ENCODE measurements at places on chromosomes 4 and X.
A peak's percentile ranks its signal among the peaks of the same experiment; 100 is the strongest.

DNA sequence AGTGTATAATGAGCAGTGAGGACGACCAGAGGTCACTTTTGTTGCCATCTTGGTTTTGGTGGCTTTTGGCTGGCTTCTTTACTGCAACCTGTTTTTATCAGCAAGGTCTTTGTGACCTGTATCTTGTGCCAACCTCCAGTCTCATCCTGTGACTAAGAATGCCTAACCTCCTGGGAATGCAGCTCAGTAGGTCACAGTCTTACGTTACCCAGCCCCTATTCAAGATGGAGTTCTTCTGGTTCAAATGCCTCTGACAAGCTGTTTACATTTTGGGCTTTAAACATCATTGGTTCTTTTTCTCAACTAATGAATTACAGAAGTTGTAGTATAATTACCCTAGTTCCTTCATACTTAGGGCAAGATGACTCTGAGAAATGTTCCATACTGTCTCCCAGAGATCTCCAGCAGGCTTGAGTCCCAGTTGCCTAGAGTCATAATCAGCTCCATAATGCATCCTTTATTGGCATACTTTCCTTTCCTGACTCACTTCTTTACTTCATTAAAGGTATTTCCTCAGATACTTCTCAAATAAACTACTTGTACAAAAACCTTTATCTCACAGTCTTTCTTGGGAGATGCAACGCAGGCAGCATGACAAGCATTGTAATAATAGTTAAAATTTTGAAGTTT, 136.5 kb downstream of the KDM6A start:
- peaks cover 5% of the 10 kb centered on the region for H3K4me1 ChIP-seq
- no peak overlapping the region for H3K4me3 ChIP-seq

DNA sequence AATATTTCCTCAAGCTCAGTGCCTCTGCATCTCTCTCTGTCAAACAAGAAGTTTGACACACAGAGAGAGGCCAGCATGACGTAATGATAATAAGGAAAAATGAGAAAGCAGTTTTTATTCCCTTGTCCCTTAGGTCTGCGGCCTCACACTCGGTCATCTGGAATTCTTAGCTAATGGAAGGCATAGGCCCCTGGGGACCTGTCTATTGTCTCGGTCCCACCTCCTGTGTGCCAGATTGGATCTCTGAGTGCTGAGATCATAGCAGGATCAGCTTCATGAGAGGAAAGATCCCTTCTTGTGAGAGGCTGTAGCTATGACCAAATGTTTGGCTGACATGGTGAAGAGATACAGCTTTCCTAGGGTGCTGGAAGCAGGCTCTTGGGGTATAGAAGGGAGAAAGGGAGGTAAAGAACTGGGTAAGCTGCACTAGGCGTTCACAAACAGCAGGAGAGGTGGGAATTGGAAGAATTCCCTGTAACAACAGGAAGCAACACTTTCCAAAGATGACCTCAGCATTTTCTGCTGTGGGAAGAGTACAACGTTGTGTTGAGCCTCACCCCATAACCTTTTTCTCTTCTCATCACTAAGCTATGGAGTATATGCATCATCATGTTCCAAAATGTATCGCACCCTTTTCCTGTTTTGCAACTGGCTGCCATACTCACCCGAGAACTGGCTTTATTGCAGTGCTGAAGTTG, 20.2 kb downstream of the TMEM31 start:
- H3K27ac ChIP-seq = peak overlapping the region; percentile 93
- peak; percentile 77 for DNase-seq
- no peaks in the 10 kb centered on the region for H3K36me3 ChIP-seq
- no peak overlapping the region for H3K4me3 ChIP-seq

DNA sequence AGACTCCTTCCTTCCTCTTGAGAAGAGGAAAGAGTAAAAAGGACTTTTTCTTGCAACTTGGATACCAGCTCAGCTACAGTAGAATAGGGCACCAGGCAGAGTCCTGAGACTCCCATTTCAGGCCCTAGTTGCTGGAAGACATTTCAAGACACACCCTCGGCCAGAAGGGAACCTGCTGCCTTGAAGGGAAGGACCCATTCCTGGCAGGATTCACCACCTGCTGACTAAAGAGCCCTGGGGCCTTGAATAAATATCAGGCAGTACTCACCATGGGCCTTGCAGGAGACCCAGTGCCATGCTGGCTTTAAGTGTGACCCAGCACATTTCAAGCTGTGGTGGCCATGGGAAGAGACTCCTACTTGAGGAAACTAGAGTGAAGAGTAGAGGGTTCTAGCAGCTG, 317.6 kb downstream of the DKK2 start:
- no peaks in the 10 kb centered on the region for H3K36me3 ChIP-seq
- H3K4me3 ChIP-seq = no peak overlapping the region
- no peak for DNase-seq
- no peaks in the 10 kb centered on the region for H3K27me3 ChIP-seq
- no peaks in the 10 kb centered on the region for H3K4me1 ChIP-seq
- H3K27ac ChIP-seq = no peak overlapping the region

- H3K4me1 ChIP-seq = no peaks in the 10 kb centered on the region
- H3K27me3 ChIP-seq = no peaks in the 10 kb centered on the region
- no peak overlapping the region for H3K4me3 ChIP-seq
- no peak overlapping the region for H3K27ac ChIP-seq
- H3K36me3 ChIP-seq = no peaks in the 10 kb centered on the region
- DNase-seq = no peak
Observed at GRCh38 chr4:72283357-72283756, 251.6 kb downstream of the NPFFR2 start.

DNA sequence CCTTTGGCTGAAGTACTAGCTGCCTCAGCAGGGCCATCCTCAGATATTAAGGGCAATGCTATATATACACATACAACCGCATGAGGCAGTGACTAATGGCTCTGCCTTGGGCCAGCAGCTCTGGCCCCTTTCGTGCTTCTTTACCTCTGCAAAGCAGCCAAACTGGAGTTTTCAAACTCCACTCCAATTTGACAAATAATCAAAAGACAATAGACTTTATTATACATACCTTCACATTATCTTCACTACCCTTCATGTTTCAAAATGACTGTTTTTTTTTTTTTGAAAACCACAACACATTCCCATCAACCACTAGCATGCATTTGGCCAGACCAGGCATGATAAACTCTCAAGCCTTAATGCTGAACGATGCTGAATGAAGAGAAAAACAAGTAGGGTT, 187.7 kb downstream of the ENOX2 start:
- H3K4me1 ChIP-seq = no peaks in the 10 kb centered on the region
- no peak overlapping the region for H3K27ac ChIP-seq
- H3K27me3 ChIP-seq = no peaks in the 10 kb centered on the region
- H3K4me3 ChIP-seq = no peak overlapping the region
- peak; percentile 80 for DNase-seq

- H3K4me3 ChIP-seq = no peak overlapping the region
- H3K4me1 ChIP-seq = no peaks in the 10 kb centered on the region
- no peak overlapping the region for H3K27ac ChIP-seq
- H3K36me3 ChIP-seq = no peaks in the 10 kb centered on the region
- H3K27me3 ChIP-seq = no peaks in the 10 kb centered on the region
Observed at GRCh38 chr4:36904823-36905222, 339.7 kb upstream of the NWD2 start.

- no peaks in the 10 kb centered on the region for H3K4me1 ChIP-seq
- no peaks in the 10 kb centered on the region for H3K36me3 ChIP-seq
- no peaks in the 10 kb centered on the region for H3K27me3 ChIP-seq
Observed at GRCh38 chr4:40211224-40212185, 14.7 kb downstream of the RHOH start.

DNA sequence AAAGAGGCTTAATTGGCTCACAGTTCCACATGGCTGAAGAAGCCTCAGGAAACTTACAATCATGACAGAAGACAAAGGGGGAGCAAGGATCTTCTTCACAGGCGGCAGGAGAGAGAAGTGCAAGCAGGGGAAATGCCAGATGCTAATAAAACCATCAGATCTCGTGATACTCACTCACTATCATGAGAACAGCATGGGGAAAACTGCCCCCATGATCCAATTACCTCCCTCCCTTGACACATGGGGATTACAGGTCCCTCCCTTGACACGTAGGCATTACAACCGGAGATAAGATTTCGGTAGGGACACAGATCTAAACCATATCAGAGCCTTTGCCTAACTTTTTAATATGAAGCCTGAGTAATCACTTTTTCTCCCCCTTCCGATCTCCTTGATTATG, 43.7 kb upstream of the MAPK10 start:
- H3K4me3 ChIP-seq = no peak overlapping the region
- no peaks in the 10 kb centered on the region for H3K27me3 ChIP-seq
- DNase-seq = no peak
- no peaks in the 10 kb centered on the region for H3K4me1 ChIP-seq
- no peaks in the 10 kb centered on the region for H3K36me3 ChIP-seq

DNA sequence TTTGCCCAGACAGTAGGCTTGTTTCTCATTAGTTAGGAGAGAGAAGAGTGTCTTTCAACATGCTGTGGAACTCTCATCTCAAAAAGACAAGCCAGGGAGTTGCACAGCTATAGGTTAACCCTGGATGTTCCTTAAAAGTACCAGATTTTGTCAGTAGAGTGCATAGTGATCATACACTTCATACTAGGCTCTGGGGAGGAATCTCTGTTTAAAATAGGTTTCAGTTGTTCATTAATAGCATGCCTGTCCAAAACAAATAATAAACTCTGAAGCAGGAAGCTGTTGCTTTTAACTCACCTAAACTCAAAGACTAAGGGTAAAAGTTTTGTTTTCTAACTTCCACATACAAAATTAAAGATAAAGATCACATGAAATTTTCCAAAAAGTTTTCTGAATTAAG, 1948.4 kb downstream of the C4orf33 start:
- H3K27ac ChIP-seq = no peak overlapping the region
- no peaks in the 10 kb centered on the region for H3K27me3 ChIP-seq
- no peak overlapping the region for H3K4me3 ChIP-seq
- no peaks in the 10 kb centered on the region for H3K4me1 ChIP-seq

GRCh38 chrX:149803458-149804062, 21.8 kb downstream of the MAGEA9 start:
- DNase-seq = no peak
- H3K4me3 ChIP-seq = no peak overlapping the region
- H3K4me1 ChIP-seq = no peaks in the 10 kb centered on the region
- H3K27ac ChIP-seq = no peak overlapping the region

DNA sequence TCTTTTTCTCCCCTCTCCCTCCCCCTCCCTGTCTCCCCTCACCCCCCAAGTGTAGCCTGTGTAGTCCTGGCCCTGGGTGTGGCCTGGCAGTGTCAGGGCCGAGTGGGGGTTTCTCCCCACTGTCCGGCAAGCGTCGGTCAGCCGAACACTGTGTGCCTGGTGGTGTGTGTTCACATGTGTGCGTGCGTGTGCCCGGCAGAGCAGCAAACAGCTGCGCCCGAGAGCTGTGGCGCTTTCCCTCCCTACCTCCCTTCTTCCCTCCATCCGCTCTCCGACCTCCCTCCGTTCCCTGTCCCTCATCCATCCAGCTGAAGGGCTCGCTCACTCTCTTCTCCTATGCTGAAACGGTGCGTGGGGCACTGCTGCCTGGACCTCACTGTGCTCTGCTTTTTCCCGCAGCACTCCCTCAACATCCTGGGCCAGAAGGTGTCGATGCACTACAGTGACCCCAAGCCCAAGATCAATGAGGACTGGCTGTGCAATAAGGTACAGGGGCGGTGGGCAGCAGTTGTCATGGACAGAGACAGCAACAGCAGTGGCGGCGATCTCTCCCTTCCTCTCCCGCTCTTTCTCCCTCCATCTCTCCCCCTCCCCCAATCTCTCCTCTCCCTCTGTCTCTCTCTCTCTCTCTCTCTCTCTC, 17.4 kb upstream of the UBA1 start:
- peaks cover 6% of the 10 kb centered on the region for H3K36me3 ChIP-seq
- H3K4me3 ChIP-seq = no peak overlapping the region
- H3K27ac ChIP-seq = no peak overlapping the region

GRCh38 chrX:67614423-67614822, 70.6 kb downstream of the AR start:
- H3K27ac ChIP-seq = peak overlapping the region; percentile 63
- DNase-seq = peak; percentile 42
- no peaks in the 10 kb centered on the region for H3K36me3 ChIP-seq
- peaks cover 23% of the 10 kb centered on the region for H3K4me1 ChIP-seq
- H3K27me3 ChIP-seq = no peaks in the 10 kb centered on the region
- no peak overlapping the region for H3K4me3 ChIP-seq

DNA sequence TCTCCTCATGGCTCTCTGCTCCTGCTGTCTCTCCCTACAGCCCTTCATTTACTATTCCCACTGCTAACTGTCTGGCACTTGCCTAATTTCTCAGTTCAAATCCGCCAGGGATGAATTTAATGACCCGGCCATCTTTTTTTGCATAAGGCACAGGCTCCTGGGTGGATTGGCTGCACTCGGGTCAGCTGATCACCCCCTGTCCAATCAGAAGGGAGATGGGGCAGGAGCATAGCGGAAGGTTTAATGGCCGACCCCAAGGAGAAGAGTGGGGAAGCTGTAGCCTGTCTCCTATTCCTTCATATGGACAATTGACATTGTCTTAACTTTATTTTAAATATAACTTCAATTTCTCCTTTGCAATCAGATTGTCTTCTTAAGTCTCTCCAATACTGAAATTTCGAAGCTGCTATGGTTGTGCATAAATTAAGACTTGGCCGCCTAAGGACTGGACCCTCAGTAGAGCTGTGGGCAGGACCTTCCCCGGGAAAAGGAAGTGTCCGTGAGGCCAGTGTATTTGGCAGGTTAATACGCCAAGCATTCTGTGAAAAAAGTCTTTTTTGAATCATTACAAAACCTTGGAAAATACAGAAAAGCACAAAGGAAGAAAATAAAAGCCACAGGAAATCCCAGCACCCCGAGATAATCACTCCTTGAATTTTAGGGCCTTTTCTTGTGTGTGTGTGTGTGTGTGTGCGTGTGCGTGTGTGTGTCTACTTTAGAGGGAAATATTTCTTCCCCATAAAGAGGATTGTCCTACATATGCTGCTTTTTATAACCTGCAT, 55.5 kb downstream of the SMIM20 start:
- peaks cover 7% of the 10 kb centered on the region for H3K27me3 ChIP-seq
- peaks cover 10% of the 10 kb centered on the region for H3K4me1 ChIP-seq
- no peak overlapping the region for H3K4me3 ChIP-seq
- no peaks in the 10 kb centered on the region for H3K36me3 ChIP-seq
- H3K27ac ChIP-seq = no peak overlapping the region

DNA sequence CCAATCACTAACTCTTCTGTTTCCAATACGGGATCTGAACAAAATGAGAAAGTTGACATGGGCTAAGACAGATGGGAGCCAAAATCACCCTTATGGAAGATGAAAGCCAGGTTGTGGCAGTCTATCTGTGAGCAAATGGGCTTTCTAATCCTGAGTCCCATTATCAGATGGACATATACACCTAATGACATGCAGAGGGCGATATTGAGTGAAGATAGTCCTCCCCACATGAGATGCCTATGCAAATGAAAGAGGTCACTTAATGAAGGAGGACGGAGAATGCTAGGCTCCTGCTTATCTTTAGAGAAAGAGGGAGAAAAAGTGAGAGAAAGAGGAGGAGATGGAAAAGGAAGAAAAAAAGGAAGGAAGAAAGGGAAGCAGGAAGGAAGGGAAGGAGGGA, 547.5 kb downstream of the NLGN4X start:
- no peaks in the 10 kb centered on the region for H3K4me1 ChIP-seq
- no peak overlapping the region for H3K27ac ChIP-seq
- no peaks in the 10 kb centered on the region for H3K27me3 ChIP-seq
- H3K4me3 ChIP-seq = no peak overlapping the region
- peak; percentile 25 for DNase-seq

DNA sequence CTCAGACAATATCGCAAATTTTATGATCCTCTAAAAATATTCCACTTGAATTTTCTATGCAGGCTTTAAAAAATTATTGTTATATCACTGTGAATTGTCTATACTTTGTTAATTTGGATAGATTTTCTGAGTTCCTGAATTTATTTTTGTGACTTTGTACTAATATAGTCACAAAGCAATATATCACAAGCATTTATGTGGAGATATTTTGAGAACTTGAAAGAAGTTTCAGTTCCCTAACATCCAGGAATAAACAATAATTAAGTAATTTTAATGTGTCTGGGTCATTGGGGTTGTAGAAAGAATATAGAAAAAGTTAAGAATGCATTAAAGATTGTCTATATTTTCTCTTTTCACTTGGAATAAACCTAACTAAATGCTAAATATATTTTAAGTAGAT, 32.0 kb downstream of the CXCL8 start:
- H3K27ac ChIP-seq = no peak overlapping the region
- H3K27me3 ChIP-seq = no peaks in the 10 kb centered on the region
- peaks cover 13% of the 10 kb centered on the region for H3K4me1 ChIP-seq
- no peaks in the 10 kb centered on the region for H3K36me3 ChIP-seq

All from astrocyte (in vitro differentiated cells and primary cell).